ENCODE measurements at places on chromosomes 2 and 18.

- no peak for DNase-seq
Measured at GRCh38 chr18:11808001-11808855, 43.0 kb upstream of the CHMP1B start.

GRCh38 chr18:11512096-11513025 lies 97.0 kb upstream of the SLC35G4 start:
- no peak for DNase-seq

DNA sequence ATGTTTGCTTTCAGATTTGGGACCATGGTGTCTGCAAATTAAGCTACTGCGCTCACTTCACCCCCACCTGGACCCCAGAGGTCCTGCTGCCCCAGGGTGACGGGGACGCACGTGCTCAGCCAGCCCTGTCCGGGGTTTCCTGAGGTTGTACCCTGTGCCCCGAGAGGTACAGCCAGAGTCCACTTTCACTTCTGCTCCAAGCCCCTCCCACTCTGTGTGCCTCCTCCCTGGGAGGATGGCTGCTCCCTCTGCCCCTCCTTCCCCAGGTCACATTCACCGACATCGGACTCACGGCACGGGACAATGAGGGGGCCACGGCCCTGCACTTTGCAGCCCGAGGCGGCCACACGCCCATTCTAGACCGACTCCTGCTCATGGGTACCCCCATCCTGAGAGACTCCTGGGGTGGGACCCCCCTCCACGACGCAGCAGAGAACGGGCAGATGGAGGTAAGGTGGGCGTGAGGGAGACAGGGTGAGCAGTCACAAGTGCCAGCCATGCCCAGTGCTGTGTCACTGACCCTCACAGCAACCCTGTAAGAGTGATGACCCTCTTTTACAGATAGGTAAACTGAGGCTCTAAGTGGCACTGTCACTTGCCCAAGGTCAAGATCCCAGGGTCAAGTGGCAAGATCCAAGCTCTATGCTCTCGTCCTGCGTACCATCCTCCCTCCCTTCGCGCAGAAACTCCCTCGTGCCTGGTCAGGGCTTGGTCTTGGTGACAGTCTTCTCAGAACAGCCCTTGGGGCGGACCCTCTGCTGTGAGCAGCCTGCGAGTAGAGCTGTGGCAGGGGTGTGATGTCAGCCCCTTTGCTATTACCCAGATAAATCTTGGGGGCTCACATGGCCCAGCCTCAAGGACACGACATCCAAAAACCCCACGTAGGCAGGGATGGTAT lies 7.6 kb downstream of the ESPNL start:
- peak; percentile 71 for DNase-seq

DNA sequence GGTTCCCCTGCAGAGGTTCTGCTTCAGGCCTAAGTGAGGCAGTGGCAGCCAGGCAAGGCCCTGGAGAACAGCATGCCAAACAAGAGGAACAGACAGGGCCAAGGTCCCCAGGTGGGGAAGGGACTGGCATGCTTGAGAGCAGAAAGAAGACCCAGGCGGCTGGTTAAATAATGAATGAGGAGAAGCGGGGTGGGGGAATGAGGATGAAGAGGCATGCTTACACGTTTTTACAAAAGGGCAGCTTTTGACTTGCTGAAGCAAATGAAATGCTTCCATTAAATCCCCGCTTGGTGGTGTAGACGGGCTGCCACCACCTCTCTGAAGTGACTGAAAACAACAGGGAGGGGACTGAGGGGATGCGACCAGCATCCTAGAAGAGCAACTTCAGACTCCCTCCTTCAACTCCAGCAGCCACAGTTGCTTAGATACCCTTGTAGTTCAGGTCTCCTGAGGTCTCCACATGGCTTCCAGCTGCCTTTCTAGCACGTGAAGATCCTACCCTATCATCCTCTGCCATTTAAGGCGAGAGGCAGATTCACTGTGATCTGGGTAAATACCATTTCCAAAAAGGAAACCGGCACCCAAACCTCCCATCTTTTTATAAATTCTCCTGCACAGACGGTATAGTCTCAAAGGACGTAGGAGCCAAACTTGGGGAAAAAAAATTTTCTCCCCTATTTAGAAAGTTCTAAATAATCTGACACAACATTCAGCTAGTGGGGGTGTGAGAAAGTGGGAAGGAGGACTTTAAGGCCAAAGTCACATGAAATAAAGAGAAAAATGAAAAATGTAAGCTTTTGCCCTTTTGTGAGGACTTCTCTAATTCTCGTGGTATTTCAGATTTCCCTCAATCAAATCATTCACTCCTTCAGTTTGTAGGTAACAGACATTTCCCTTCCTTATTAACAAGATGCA lies 65.6 kb downstream of the CACNB4 start:
- no peak for DNase-seq

All from cardiac septum (tissue), 1 donor.